ENCODE measurements at places on chromosomes 3 and 15.

DNA sequence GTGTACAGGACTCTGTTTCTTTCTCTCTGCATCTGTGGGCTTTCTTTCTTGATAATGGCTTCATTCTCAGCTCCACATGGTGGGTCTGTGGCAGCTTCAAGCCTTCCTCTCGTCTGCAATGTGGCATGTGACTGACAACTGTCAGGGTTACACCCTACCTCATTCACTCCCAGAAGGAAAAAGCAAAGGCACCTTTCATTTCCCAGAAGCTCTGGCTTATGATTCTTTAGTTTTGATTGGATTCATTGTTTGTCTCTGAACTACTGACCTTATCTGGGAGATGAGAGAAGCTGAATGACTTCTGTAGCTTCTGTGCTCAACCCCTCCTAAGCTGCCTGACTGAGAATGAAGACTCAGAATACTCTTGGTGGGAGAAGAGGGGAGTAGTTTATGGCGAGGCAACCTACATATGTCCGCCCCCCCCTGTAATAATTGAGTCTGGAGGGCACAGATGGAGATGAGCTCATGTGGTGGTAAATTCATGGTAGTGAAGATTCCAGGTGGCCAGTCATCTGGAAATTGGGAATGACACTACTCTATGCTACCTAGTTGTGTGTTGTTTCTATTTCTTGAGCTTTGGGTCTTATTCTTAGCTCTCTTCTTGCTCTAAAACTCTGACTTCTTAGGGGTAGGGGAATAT lies 38.4 kb downstream of the KCNAB1 start:
- no peak for DNase-seq

DNA sequence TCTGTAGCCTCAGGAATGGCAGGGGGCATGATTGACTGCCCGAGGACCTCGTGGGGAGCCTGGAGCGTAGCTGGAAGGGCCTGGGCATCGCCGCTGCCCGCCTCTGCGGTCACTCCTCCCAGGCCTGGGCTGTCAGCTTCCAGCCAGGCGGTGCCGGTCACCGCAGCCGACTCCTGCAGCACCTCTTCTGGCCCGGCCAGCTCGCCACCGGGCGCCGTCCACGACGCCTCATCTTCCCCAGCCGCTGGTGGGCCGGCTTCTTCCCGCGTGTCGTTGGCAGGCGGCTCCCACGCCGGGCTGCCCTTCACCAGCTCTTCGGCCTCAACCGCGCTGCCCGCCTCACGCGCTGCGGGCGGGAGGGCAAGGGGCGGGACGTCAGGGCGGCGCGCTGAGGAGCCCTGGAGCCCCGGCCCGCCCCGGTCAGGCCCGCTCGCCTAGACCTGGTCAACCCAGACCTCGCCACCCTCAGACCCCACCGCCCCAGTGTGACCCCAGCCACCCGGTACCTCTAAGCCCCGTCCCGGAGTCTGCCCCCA lies 1.0 kb downstream of the CSPG5 start:
- DNase-seq, result no peak

DNA sequence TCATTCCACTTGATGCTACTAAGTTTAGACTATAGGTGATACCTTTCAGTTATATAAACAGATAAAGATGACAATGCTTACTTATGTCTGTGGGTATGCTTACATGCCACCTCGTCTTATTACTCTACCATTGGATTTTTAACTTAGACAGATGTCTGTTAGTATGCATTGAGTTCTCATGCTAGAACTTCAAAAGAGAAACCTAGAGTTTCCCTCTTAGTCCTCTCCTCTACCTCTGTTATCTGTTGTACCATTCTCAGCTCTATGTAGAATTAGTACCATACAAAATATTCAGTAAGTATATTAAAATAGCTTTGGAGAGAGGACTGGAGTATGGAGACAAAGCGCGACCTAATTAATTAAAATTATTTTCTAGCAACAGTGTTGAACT lies 111.3 kb downstream of the BBX start:
- DNase-seq, result no peak

DNA sequence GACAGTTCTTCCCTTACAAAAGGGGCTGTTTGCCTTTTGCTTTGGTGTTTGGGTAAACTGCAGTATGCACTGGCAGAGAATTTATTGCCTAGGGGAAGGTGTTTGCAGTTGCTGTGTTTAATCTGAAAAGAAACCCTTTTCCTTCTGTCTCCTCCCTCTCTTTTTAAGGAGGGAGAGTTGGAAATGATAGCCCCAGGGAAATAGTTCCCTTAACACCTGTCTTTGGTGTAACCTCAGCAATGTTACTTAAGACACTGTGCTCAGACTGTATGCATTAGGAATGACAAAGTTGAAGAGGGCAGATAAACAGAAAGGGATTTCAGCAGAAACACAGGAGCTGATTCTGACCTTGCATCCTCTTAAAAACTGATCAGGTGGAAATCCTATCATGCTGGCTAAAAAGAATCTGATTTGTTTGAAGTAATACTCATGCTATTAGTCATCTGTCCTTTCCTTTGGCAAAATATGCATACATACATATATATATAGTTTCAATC lies 125.4 kb downstream of the TP63 start:
- peak; percentile 4 for DNase-seq

DNA sequence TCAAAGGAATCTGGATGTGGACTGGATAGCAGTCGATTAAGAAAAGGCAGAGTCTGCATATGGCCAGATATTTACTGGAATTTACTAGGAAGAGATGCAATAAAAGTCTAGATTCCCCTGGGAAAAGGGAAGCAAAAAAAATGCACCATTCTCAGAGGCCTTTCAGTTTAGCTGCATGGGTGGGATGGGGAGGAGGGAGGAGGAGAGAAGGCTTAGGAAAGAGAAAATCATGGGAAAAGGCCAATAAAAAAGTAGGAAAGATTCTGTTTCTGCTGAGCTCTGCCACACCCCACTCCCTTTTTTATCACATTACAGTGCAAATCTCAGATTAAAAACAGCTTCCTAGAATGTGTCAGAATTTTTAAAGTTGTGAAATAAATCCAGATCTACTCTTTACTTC lies 103.6 kb downstream of the ADAMTS9 start:
- DNase-seq, result peak; percentile 26

Data from fibroblast of skin of back (primary cell).